ENCODE measurements at places on chromosomes 5 and 9.

GRCh38 chr5:153905219-153905618, 133.5 kb downstream of the FAM114A2 start:
- DNase-seq: no peak

DNA sequence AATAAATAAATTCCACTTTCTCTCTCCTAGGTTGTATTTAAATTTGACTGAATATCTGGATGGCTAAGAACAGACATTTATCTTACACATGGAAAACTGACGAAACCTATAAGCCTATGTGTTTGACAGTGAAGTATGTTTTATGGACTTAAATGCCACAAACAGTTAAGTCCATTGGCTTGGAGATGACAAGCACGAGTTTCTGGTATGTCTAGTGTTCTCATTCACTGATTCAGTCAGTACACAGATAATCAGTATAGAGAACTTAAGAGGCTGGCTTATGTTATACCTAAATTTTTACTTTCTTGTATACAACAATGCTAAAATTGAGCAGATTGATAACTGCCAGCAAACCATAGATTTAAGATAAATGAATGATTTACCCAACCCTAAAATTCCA, 38.9 kb downstream of the SNAPC3 start:
- no peak for DNase-seq

DNA sequence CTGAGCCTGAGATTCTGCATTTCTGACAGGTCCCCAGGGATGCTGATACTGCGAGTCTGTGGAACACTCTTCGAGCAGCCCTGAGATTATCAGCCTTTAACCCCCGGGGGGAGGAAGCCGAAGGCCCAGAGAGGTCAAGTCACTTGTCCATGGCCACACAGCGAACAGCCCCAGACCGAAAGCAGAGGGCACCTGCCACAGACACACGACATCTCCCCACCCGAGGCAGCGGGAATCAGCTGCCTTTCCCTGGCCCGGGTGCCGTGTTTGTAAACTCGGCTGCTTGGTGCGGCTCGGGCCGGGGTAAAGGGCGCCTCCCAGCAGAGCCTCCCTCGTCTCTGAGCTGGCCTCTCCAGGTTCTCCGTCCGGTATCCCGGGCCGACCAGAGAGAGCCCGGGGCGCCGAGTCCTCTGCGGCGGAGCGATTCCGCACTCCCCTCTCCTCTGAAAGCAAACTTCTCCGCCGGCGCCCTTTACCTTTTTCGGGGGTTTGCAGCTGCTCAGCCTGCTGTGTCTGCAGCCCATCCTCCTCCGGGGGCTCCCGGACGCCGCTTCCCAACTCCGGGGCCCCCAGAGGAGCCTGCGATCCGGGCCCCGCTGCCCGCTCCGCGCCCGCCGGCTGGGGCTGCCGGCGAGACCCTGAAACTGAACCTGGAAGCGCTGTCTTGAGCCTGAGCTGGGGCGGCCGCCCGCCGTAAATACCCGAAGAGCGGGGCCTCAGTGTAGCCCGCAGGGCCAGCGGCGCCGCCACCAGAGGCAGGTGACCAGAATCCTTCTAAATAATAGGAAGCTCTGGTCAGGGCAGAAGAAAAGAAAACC, at the start of gene CCDC69:
CCDC69 (minus strand) TSS at position 646 of the 818 bp plus-strand sequence; CDS start at position 524, 122 bp downstream.
- DNase-seq: peak; percentile 75

GRCh38 chr5:73279805-73280204, 106.8 kb downstream of the TMEM174 start:
- DNase-seq: no peak

DNA sequence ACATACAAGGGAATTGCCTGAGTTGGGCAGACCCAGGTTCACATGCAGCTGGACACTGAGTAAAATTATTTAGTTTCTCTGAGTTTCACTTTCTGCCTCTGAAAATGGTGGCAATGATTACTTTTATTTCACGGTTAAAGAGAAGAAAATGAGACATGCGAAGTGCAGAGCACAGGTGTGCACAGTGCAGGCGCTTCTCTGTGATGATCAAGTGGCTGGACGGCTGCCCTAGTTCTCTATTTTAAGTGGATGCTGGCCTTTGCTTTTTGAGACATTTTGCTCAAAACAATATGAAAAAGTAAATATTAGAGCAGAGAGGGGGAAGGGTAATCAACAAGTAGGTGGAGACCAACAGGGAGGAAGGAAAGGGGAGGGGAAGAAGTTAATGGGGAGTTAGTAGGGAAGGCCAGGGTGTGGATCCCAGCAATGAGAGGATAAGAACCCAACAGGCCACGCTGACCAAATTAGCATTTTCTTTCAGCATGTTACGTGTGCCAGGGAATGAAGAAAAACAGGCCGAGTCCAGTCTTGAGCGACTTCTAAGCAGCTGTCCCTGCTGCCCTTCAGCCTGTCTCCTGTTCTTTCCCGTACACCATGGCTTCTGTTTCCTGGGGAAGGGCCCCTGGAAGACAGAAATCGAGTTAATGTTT, 16.1 kb downstream of the SNX18 start:
- DNase-seq: no peak

GRCh38 chr5:132839426-132840301, 9.2 kb upstream of the SHROOM1 start:
- DNase-seq: no peak

GRCh38 chr5:107414802-107415201, 255.9 kb downstream of the EFNA5 start:
- DNase-seq: no peak

DNA sequence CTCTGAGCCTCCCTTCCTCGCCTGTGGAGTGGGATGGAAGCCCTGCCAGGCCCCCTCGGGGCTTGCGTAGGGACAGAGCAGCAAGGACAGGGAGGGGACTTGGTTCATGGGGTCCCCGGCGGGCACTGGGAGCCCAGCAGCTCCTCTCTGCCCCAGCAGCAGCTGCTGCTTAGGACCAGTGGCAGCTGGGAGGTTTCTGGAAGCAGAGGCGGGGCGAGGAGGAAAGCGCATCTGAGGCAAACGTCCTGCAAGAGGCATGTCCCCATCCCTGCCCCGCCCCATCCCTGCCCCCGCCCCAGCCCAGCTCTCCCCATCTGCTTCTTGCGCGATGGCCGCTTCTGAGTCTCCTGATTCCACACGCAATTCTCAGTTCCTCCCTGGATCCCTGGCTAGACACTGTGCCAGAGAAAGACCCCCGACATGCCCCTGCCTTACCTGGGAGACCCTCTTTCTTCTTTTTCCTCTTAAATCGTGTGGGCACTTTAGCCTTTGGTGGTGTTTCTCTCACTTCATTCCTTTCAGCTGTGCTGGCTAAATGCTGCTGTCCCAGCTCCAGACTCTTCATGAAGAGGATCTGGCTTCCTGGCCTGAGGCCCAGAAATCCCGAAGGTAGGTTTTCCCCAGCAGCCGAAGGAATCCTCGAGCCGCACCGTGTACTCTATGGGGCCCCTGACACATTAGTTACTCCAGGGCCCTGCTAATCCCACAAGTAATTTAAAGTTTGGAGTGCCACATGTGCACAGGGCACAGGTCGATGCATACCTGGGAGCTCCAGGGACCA, 4.4 kb upstream of the OR2S2 start:
- DNase-seq: no peak

DNA sequence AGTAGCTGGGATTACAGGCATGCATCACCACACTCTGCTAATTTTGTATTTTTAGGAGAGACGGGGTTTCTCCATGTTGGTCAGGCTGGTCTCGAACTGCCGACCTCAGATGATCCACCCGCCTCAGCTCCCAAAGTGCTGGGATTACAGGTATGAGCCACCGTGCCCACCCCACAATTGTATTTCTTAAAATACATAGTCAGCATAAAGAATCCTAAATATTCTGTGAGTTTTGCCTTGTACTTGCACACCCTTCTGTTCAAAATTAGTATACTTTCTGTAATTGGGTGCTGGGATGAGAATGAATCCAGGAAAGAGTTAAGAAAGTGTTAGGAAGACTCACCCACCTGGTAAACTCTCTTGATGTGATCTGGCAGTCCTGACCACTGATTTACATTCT, 101.3 kb downstream of the CAAP1 start:
- DNase-seq: no peak

DNA sequence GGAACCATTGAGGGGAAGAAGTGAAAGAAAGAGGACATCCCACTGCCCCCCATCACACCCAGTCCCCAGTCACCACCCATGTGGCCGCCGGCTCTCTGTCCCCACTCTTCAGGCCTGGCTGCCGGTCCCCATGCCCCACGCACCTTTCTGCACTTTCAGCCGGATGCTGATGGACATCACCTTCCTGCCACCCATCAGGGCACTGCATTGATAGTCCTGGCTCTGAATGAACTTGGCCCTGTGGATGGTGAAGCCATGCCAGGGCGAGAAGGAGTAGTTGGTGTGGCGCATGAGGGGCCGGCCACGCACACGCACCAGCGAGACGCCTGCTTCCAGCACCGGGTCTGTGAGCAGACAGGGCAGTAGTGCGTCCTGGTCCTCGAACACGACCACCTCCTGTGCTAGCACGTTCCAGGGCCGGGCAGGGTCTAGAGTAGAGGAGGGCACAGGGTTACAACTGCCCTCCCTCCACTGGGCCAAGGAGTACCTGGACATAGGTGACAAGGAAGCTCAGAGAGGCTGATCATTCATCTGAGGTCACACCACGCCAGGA, 6.4 kb downstream of the CSF1R start:
- DNase-seq: no peak

- DNase-seq: no peak
Measured at GRCh38 chr9:335373-335772, 120.7 kb downstream of the DOCK8 start.

DNA sequence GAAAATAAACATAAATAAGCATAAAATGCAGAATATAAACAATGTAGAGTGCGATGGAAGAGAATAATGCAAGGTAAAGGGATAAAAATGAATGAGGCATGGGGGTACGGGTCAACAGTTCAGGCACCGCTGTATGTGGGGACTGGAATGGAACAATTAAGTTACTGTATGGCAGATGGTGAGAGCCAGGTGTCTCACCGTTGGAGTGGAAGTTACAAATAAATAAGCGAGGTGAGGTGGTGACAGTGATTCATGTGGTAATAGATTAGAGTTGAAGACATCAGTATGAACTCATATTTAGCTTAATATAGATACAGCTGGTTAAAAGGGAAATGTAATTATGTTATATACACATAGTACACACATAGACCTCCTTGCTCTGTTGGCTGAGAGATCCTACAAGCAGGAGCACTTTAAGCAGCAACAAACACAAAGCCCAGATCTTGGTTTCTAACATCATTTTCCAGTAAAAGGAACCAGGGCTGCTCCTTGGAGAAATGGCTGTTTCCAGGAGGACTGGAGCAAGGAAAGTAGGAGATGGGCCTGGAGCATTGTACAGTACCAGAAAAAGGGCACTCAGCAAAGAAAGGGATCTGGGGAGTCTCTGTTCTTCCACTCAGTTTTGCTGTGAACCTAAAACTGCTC, 2.4 kb upstream of the OMD start:
- no peak for DNase-seq

DNA sequence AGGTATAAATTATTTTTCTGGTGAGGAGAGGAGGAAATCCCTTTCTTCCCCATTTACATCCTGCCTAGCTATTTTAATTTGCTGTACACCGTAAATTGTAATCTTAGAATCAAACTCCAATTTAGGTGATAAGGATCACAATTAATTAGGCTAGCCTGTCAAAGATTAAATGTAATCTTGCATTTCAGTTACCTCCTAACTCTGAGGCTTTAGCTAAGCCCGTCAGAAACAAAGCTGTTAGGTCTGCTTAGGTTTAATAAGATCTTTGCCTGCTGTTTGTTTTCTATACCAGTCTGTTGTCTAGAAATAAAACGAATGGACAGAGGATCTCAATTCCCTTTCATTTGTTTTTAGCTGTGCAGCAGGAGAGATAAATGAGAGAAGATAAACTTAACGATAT, 51.5 kb downstream of the PIK3R1 start:
- DNase-seq: no peak

- no peak for DNase-seq
Measured at GRCh38 chr9:135582966-135583687, 21.6 kb downstream of the PAEP start.

DNA sequence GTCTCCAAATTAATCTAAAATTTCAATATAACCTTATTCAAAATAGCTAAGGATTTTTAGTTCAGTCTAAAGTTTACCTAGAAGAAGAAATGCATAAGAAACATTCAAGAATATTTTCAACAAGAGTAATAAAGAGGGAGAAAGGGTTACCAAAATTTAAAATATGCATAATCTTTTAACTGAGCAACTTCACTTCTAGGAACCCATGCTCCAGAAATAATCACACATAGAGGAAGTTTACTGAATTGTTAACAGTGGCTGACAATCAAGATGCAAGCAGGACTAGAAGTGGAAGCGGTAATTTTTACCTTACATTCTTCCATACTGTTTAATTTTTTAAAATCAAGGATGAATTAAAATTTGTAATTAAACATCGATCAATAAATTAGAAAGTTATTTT, 1.9 kb downstream of the PJA2 start:
- no peak for DNase-seq

GRCh38 chr9:34282096-34282495, 47.0 kb downstream of the KIF24 start:
- no peak for DNase-seq

DNA sequence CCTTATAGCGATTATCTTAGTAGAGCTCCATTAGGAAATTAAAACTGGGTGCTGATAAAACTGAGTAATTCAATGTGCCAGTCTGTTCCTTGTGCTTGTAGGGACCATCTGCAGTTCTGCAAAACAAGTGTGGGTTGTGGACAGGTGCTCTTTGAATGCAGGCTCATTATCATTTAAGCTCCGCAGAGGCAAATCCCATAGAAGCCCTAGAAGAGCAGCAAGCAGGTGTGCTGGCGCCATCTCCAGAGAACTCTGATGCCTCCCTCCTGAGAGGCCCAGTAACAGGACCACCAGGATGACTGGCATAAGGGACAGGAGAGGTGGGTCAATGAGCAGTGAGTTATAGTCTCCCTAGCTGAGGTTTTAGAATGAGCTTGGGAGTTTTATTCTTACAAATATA, 1342.4 kb upstream of the DMAC1 start:
- DNase-seq: no peak

DNA sequence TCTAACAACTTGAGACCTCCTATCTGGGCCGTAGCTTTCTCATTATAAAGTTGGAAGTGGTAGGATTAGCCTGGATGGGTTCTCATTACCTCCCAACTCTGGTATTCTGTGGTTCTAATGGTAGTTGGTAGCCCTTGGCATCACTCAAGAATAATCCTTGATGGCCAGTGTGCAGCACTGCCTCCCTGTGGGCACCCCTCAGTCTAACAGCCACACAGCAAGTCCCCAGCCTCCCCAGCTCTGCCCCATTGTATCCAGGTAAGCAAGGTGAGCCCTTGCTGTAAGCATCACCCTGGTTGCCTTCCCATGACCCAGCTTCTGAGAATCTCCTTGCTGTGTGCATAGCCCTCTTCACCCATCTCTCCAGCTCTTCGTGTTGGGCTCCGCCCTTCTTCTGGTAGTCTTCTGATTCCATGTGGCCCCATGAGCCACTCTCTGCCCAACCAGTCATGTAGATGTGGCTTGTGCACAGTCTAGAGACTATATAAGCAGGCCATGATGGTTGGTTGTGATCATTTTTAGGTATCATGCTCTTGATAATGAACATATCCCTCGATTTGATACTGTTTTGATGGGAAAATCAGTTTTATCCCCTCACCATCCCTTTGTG, 57.6 kb upstream of the GRHPR start:
- peak; percentile 31 for DNase-seq

All from stimulated activated CD4-positive, alpha-beta T cell treated with anti-CD3 and anti-CD28 coated beads, Interleukin-15, amount 100 ng/mL, for 24 hours (primary cell).